ENCODE measurements at places on chromosomes 6 and 20. TPM values are rescaled to one million over a fixed set of nuclear protein-coding genes. Genes with fewer than 3 reads are reported as not detected.

Gene ARMC2
- 3.1 TPM for total RNA-seq

Gene GGTLC1
- total RNA-seq, result not detected

Gene MDFI
- total RNA-seq, result 31.8 TPM

Gene CST5
- not detected for total RNA-seq

Gene EPB41L1
- 37.6 TPM for total RNA-seq

Gene TNFRSF21
- total RNA-seq, result 7.3 TPM

Gene CYP39A1
- total RNA-seq, result 12.1 TPM

Gene MUCL3
- total RNA-seq, result not detected

Gene TINAG
- not detected for total RNA-seq

Gene FAM83C
- not detected for total RNA-seq

Gene ISM1
- 25.1 TPM for total RNA-seq

- no peaks in the 10 kb centered on the region for H3K4me1 ChIP-seq
- DNase-seq, result no peak
- H3K27ac ChIP-seq, result no peak overlapping the region
- H3K27me3 ChIP-seq, result no peaks in the 10 kb centered on the region
- H3K4me3 ChIP-seq, result no peak overlapping the region
Observed at GRCh38 chr6:65505736-65506135, 201.3 kb downstream of the EYS start.

- DNase-seq, result no peak
- no peaks in the 10 kb centered on the region for H3K4me1 ChIP-seq
- no peaks in the 10 kb centered on the region for H3K27me3 ChIP-seq
- H3K27ac ChIP-seq, result no peak overlapping the region
- no peaks in the 10 kb centered on the region for H3K36me3 ChIP-seq
- H3K4me3 ChIP-seq, result no peak overlapping the region
Observed at GRCh38 chr6:158962371-158962770, 37.6 kb downstream of the RSPH3 start.

DNA sequence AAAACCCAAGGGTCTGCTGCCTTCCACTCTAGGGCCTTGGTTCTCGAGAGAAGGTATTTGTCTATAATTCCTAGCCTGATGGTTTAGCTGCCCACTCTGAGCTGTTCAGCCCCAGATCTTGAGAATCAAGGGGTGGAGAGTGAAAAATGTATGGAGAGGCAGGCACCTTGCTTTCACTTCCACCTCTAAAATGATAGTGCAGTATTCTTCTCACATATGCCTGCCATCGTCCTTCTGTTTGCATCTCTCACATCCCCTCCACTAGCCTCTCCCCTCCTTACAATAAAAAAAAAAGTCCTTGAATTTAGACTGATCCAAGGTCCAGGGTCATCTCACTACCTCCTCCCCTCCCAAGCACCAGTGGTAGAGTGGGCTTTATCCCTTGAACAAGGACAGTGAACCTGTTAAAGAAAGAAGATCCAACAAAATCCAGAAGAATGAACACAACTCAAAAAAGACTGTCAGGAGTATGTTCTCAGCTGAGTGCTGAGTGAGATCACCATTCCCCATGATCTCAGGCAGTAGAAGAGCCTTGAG lies 104.2 kb downstream of the HIVEP1 start:
- no peak overlapping the region for H3K4me3 ChIP-seq
- H3K4me1 ChIP-seq, result no peaks in the 10 kb centered on the region
- no peak overlapping the region for H3K27ac ChIP-seq
- no peak for DNase-seq
- no peaks in the 10 kb centered on the region for H3K27me3 ChIP-seq

DNA sequence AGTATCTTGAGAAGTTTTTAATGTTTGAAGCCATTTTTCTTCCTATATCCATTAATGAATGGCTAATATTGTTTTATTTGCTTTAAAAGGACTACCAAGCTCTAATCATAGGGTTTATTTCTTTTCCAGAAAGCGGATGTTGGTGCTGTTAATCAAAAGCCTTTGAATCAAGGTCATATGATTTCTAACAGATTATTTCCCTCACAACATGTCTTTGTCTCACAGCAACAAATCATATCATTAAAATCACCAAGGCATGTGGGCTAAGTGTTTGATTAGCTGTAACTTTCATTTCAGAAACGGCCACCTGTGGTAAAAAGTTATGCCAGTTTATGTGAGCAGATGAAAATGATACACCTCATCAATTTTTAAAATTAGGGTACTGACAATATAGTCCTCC lies 21.7 kb downstream of the TRAF3IP2 start:
- H3K36me3 ChIP-seq, result no peaks in the 10 kb centered on the region
- no peak overlapping the region for H3K27ac ChIP-seq
- no peaks in the 10 kb centered on the region for H3K4me1 ChIP-seq
- no peak for DNase-seq
- no peaks in the 10 kb centered on the region for H3K27me3 ChIP-seq

DNA sequence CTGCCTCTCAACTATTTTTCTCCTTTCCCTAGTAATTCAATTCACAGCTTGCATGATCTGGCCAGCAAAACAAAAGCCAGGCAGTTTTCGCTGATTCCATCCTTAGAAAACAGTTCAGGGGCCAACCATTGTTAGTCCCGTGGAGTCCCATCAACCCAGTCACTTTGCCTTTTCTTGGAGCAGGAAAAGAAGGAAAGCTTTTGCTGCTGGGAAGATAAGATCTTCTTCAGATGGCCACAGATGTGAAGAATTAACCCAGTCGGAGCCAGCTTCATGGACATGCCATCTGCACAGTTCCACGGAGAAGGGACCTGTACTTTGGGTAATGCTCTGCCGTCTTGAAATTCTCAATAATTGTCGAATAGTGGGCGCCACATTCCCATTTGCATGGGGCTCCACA lies 76.9 kb upstream of the TSHZ2 start:
- H3K27me3 ChIP-seq, result no peaks in the 10 kb centered on the region
- H3K27ac ChIP-seq, result no peak overlapping the region
- no peak overlapping the region for H3K4me3 ChIP-seq
- DNase-seq, result no peak

DNA sequence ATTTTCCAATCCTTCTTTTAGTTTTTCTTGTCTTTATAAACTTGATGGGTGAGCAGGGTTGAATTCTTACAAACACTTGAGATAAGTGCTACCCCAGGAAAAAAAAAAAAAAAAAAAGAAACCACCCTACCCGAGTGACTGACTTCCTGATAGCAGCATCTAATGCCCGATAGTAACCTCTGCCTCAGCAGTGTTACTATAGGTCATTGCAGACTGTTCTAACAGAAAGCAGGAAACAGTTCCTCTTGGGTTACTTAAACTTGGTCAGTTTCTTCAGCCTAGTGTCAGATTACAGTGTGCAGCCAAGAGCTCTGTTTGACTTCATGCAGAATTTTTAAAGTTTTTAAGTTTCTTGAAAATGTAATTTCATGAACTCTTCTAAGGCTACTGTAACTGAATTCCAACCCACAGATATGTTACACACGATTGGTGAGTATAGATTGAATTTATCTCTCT lies 2.1 kb downstream of the MYLIP start:
- H3K36me3 ChIP-seq, result no peaks in the 10 kb centered on the region
- no peaks in the 10 kb centered on the region for H3K27me3 ChIP-seq
- H3K4me3 ChIP-seq, result peak overlapping the region; percentile 94
- peak overlapping the region; percentile 99 for H3K27ac ChIP-seq
- DNase-seq, result peak; percentile 66
- no peaks in the 10 kb centered on the region for H3K4me1 ChIP-seq

DNA sequence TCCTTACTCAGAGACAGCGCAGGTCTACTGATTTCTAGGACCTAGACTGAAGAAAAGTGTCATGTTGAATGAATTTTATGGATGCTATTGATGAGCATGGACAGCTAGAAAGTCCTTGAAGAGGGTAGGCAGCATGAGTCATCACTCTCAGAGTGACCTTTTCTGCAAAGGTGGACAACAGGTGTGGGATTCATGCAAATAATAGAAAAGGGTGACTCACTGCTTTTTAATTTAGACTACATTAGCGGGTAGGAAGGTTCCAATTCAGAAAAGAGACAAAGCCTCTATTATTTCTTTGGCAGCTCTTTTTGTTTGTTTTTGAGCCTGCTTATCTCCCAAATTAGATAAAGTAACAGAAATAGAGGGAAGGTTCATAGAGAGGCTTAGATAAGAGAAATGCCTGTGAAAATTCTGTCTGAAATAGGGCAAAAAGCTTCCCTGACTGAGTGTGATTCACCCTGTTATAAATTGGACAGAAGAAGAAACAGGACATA lies 191.4 kb downstream of the TENT5A start:
- peak overlapping the region; percentile 85 for H3K27ac ChIP-seq
- H3K4me1 ChIP-seq, result peaks cover 9% of the 10 kb centered on the region
- H3K36me3 ChIP-seq, result no peaks in the 10 kb centered on the region

DNA sequence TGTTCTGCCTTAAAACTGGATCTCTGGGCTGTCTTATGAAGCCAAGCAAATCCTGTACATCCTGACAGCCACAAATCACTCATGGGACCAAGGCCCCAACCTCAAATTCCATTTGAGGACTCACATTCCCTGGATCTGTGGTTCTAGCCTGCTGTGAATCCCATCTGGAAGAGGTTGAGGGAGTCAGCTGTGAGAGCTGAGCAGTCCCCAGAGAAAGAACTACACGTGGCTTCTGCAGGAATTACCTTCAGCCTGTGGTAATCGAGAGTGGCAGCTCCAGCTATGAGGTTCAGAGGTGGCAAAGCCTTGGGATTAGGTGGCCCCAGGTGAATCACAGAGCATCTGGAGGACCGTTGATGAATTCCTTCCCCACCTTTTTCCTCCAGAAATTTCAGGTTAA lies 245.2 kb downstream of the SLC24A3 start:
- no peak for DNase-seq
- no peak overlapping the region for H3K4me3 ChIP-seq
- no peak overlapping the region for H3K27ac ChIP-seq
- H3K36me3 ChIP-seq, result no peaks in the 10 kb centered on the region
- no peaks in the 10 kb centered on the region for H3K27me3 ChIP-seq

DNA sequence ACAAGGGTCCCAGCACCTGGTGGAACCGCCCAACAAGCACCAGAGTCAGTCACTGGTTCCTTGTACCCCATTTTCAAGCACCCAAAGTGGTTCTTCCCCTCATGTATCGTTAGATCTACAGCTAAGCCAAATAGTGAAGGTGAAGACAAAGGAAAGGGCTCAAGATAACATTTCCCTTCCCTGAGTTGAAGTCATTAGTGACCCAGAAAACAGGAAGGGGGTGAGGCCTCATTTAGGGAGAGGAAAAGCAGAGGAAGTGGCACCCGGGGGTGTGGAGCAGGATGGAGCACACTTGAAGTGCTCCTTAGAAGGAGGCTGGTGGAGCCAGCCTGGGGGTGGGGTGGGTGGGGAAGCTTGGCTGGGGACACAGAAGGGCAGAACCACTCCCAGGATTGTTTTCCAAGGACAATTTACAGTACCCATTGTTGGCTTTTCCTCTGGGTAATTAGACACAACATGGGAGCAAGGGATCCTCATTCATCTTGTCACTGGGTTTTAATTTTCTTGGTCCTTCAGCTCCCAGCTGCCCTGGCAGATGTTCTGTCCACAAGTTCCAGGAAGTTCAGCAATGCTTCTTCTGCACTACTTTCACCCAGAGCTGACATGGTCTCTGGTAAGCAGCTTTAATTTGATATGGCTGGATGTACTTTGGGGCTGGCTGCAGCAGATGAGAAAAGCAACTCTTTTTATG lies 73.3 kb upstream of the CD93 start:
- no peaks in the 10 kb centered on the region for H3K36me3 ChIP-seq
- peaks cover 62% of the 10 kb centered on the region for H3K4me1 ChIP-seq
- H3K27me3 ChIP-seq, result no peaks in the 10 kb centered on the region
- no peak overlapping the region for H3K4me3 ChIP-seq

DNA sequence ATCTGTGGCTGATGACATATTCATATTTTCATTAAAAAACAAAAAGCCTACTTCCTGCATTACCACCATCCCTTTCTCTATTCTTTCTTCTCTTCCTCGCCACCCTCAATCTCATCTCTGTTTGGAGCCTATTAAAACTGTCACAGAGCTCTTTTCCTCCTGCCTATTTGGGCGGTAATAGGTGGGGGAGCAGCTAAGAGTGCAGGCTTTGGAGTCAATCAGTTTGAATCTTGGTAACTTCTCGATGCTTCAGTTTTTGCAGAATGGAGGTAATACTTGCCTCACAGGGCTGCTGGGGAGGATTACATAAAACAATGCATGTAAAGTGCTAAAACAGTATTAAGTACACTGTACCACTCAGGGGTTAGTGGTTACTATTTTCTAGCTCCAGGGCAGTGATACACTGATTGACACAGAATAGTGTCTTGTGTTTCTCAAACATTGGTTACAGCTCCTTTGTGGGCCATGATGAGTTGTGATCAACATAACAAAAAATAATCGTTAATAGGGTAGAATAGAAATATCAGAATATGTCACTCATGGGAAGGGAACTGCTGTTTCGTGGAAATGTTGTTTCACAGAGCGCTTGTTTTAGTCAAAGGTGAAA lies 14.0 kb downstream of the GCLC start:
- DNase-seq, result no peak
- H3K4me1 ChIP-seq, result peaks cover 4% of the 10 kb centered on the region
- no peaks in the 10 kb centered on the region for H3K36me3 ChIP-seq

GRCh38 chr6:71011871-71012371 lies 55.1 kb upstream of the B3GAT2 start:
- H3K27me3 ChIP-seq, result no peaks in the 10 kb centered on the region
- DNase-seq, result no peak
- no peaks in the 10 kb centered on the region for H3K4me1 ChIP-seq
- H3K27ac ChIP-seq, result no peak overlapping the region

GRCh38 chr6:132333639-132334520 lies 67.4 kb downstream of the MOXD1 start:
- no peak for DNase-seq
- H3K27ac ChIP-seq, result no peak overlapping the region
- no peaks in the 10 kb centered on the region for H3K36me3 ChIP-seq
- H3K4me1 ChIP-seq, result peaks cover 3% of the 10 kb centered on the region
- no peak overlapping the region for H3K4me3 ChIP-seq

DNA sequence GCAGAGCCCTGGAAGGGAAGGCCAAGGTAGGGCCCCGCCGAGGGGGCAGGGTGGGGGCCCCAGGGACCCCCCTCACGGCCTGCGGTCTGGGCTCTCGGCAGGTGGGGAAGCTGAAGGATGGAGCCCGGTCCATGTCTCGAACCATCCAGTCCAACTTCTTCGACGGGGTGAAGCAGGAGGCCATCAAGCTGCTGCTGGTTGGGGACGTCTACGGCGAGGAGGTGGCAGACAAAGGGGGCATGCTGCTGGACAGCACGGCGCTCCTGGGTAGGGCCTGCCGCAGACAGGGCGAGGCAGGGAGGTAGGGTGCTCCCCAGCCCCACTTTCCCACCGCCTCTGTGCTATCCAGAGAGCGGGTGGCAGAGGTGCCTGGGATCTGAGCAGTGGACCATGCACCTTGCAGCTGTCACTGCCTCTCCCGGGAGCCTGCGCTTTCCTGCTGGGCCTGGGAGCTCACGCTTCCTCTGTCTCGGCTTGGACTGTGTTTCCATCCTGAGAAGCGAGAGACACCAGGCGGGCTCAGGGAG lies 83.1 kb downstream of the SYNJ2 start:
- no peaks in the 10 kb centered on the region for H3K4me1 ChIP-seq
- H3K4me3 ChIP-seq, result no peak overlapping the region
- H3K36me3 ChIP-seq, result no peaks in the 10 kb centered on the region
- no peaks in the 10 kb centered on the region for H3K27me3 ChIP-seq
- H3K27ac ChIP-seq, result no peak overlapping the region
- no peak for DNase-seq
